Spleen (tissue), 13 donors: ENCODE measurements at places on chromosomes 2 and 18. TPM values are rescaled to one million over a fixed set of nuclear protein-coding genes. Genes with fewer than 3 reads are reported as not detected.

DNA sequence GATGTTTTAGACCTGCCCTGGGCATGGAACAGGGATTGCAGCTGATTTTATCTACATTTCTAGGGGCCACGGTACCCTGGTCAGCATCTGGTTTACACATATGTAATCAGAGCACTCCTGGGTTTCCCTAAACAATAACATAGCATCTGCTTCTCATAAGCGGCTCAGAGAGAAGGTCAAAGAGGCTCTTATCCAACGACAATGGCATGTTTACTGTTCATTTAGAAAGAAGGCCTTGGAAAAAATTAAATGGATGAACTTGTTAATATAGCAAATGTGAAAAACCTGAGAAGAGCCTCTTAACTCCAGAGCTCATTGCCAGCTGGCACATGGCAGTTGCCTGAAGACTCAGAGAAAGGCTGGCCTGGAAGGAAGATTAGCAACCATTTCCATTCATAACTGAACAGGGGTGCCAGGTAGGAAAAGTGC, 202.8 kb upstream of the THUMPD2 start:
- DNase-seq, result no peak
- no peak overlapping the region for H3K27ac ChIP-seq
- no peak overlapping the region for H3K4me3 ChIP-seq

DNA sequence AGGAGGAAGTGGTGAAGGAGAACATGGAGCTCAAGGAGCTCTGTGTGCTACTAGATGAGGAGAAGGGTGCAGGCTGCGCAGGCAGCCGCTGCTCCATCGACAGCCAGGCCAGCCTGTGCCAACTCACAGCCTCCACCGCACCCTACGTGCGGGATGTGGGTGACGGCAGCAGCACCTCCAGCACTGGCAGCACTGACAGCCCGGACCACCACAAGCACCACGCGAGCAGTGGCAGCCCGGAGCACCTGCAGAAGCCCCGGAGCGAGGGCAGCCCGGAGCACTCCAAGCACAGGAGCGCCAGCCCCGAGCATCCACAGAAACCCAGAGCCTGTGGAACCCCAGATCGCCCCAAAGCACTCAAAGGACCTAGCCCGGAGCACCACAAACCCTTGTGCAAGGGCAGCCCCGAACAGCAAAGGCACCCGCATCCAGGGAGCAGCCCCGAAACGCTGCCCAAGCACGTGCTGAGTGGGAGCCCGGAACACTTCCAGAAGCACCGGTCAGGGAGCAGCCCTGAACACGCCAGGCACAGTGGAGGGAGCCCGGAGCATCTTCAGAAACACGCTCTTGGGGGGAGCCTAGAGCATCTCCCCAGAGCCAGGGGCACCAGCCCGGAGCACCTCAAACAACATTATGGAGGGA, 9.0 kb downstream of the CCDC85A start:
- H3K4me3 ChIP-seq, result no peak overlapping the region
- no peak overlapping the region for H3K27ac ChIP-seq
- no peak for DNase-seq
- H3K36me3 ChIP-seq, result no peaks in the 10 kb centered on the region
- H3K4me1 ChIP-seq, result no peaks in the 10 kb centered on the region

DNA sequence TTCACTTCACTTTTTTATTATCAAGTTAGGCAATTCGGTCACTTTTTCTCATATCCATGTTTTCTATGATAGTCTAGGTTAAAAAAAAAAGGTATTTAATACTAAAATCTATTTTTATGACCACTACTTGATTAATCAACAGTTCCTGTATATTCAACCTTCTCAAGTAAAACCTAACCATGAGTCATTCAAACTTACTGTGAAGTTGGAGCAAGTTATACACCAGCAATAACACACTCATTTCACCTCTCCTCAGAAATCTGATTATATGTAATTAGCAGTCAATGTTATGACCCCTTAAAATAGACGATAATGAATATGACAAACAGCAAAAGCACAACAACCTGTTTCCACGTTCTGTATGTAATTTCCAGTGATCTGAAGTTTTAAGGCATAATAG, 35.0 kb upstream of the ADAM17 start:
- no peaks in the 10 kb centered on the region for H3K27me3 ChIP-seq
- H3K4me1 ChIP-seq, result peaks cover 20% of the 10 kb centered on the region
- H3K4me3 ChIP-seq, result no peak overlapping the region

FOXI3 gene
- total RNA-seq, result not detected

DSG4 gene
- total RNA-seq, result not detected

SOX11 gene
- 0.26 TPM for total RNA-seq

SCN3A gene
- total RNA-seq, result 6.0 TPM

- no peak for DNase-seq
- no peaks in the 10 kb centered on the region for H3K36me3 ChIP-seq
- no peaks in the 10 kb centered on the region for H3K27me3 ChIP-seq
- H3K4me1 ChIP-seq, result no peaks in the 10 kb centered on the region
- no peak overlapping the region for H3K4me3 ChIP-seq
These were observed 110.6 kb downstream of the HNRNPLL start for GRCh38 chr2:38492042-38492615.

GALR1 gene
- not detected for total RNA-seq

LIMS4 gene
- total RNA-seq, result 3.3 TPM

GRCh38 chr2:63444565-63445288, 143.6 kb downstream of the WDPCP start:
- no peaks in the 10 kb centered on the region for H3K27me3 ChIP-seq
- H3K27ac ChIP-seq, result no peak overlapping the region
- H3K4me3 ChIP-seq, result no peak overlapping the region
- H3K36me3 ChIP-seq, result peaks cover under 1% of the 10 kb centered on the region

ABCB11 gene
- total RNA-seq, result 0.10 TPM

DNA sequence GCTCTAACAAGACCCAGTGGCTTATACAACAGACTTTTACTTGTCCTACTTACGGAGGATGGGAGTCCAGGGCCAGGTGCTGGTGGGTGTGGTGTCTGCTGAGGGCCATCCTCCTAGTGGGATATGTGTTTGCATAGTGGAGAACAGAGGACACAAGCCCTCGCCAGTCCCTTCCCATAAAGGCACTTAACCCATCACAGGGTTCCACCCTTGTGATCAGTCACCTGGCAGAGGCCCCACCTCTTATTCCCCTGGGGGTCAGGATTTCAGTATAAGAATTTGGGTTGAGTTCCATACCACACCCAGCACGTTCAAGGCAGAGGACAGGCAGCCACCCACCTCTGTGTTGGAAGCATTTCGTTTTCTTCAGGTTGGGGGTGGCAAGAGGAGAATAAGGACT, 259.0 kb downstream of the AGAP1 start:
- H3K27ac ChIP-seq, result no peak overlapping the region
- no peak for DNase-seq

DNA sequence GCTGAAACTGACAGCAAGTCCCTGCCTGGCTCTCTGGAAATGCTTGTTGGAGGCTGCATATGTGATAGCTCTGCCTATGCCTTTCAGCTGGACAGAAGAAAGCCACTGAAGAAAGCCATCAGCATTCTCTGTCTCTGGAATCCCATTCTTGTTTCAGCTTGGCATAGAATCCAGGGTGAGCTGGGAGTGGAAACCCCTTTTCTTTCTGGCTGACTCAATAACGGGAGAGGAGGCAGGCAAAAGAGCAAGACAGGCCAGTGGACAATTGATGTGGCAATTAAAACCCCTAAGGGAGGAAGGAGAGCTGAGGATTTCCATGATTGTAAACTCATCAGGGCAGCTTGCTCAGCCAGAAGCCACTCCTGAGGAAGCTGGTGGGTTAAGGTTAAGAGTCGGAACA, 208.1 kb downstream of the CLIP4 start:
- no peak for DNase-seq
- no peak overlapping the region for H3K4me3 ChIP-seq
- no peaks in the 10 kb centered on the region for H3K36me3 ChIP-seq
- H3K27ac ChIP-seq, result no peak overlapping the region
- no peaks in the 10 kb centered on the region for H3K27me3 ChIP-seq
- H3K4me1 ChIP-seq, result no peaks in the 10 kb centered on the region

GRCh38 chr2:109387221-109387735, 226.5 kb downstream of the SEPTIN10 start:
- H3K4me3 ChIP-seq, result no peak overlapping the region
- no peaks in the 10 kb centered on the region for H3K36me3 ChIP-seq
- H3K27ac ChIP-seq, result no peak overlapping the region
- DNase-seq, result peak; percentile 41
- H3K4me1 ChIP-seq, result peaks cover 48% of the 10 kb centered on the region
- no peaks in the 10 kb centered on the region for H3K27me3 ChIP-seq

- no peaks in the 10 kb centered on the region for H3K36me3 ChIP-seq
- no peak overlapping the region for H3K27ac ChIP-seq
- H3K4me3 ChIP-seq, result no peak overlapping the region
- peaks cover 19% of the 10 kb centered on the region for H3K4me1 ChIP-seq
- H3K27me3 ChIP-seq, result no peaks in the 10 kb centered on the region
These were observed 109.7 kb downstream of the LPIN1 start for GRCh38 chr2:11856095-11856494.

DCDC2C gene
- not detected for total RNA-seq

PLCD4 gene
- 0.51 TPM for total RNA-seq

- H3K4me3 ChIP-seq, result peak overlapping the region; percentile 53
- peaks cover 38% of the 10 kb centered on the region for H3K4me1 ChIP-seq
- no peak overlapping the region for H3K27ac ChIP-seq
- H3K27me3 ChIP-seq, result peaks cover 27% of the 10 kb centered on the region
- peak; percentile 80 for DNase-seq
- H3K36me3 ChIP-seq, result no peaks in the 10 kb centered on the region
These were observed 1.6 kb downstream of the MTCL1 start for GRCh38 chr18:8706791-8707555.

DNA sequence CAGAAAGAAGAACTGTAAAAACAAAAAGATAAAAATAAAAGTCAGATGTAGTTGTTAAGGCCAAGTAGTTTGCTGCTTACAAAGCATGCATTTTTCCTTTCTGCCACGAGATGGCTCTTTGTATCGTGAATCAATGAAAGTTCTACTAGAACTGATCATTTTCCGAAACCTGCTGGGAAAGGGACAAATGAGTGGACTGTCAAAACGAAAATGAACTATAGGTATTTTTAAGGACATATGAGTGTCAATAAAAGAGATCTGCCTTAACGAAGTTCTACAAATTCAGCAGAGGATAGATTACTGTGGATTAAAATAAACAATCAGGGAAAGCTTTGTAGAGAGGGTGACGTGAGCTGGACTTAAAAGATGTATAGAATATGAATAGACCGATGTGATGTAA, 15.0 kb upstream of the ELOA2 start:
- no peak overlapping the region for H3K27ac ChIP-seq
- no peak for DNase-seq
- no peaks in the 10 kb centered on the region for H3K36me3 ChIP-seq
- H3K4me1 ChIP-seq, result no peaks in the 10 kb centered on the region
- no peak overlapping the region for H3K4me3 ChIP-seq
- no peaks in the 10 kb centered on the region for H3K27me3 ChIP-seq

MALL gene
- 9.4 TPM for total RNA-seq

DNA sequence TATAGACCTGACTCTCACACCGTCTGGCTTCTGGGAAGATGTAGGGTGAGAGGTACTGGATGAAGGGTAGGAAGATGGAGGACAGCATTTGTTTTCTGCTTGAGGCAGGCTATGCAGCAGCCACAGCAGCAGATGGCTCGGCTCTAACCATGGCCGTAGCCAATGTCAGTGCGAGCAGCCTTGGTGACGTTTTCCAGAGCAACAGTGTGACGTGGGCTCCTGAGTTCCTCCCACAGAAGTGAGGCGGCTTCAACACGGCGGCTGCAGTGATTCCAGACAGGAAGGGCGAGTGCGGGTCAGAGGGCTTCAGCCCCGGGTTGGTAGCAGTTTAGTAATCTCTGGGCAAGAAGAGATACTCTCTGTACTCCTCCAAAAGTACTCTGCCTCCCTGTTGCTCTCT, 133.0 kb upstream of the MYT1L start:
- no peak for DNase-seq
- no peak overlapping the region for H3K4me3 ChIP-seq
- no peaks in the 10 kb centered on the region for H3K4me1 ChIP-seq
- no peaks in the 10 kb centered on the region for H3K36me3 ChIP-seq
- no peak overlapping the region for H3K27ac ChIP-seq

GRCh38 chr2:46337208-46337994, 40.2 kb downstream of the EPAS1 start:
- H3K27ac ChIP-seq, result peak overlapping the region; percentile 72
- DNase-seq, result no peak
- no peaks in the 10 kb centered on the region for H3K36me3 ChIP-seq
- H3K4me1 ChIP-seq, result peaks cover 26% of the 10 kb centered on the region
- H3K4me3 ChIP-seq, result no peak overlapping the region

GRCh38 chr2:51003345-51004192, 28.4 kb downstream of the NRXN1 start:
- peak overlapping the region; percentile 18 for H3K27ac ChIP-seq
- no peak for DNase-seq
- no peaks in the 10 kb centered on the region for H3K27me3 ChIP-seq
- no peak overlapping the region for H3K4me3 ChIP-seq

GRCh38 chr2:196372276-196372809, 201.0 kb upstream of the STK17B start:
- no peaks in the 10 kb centered on the region for H3K36me3 ChIP-seq
- H3K27me3 ChIP-seq, result no peaks in the 10 kb centered on the region
- H3K27ac ChIP-seq, result peak overlapping the region; percentile 65
- no peak overlapping the region for H3K4me3 ChIP-seq

- no peaks in the 10 kb centered on the region for H3K4me1 ChIP-seq
- no peak overlapping the region for H3K27ac ChIP-seq
- no peak for DNase-seq
- no peaks in the 10 kb centered on the region for H3K27me3 ChIP-seq
- no peaks in the 10 kb centered on the region for H3K36me3 ChIP-seq
- no peak overlapping the region for H3K4me3 ChIP-seq
These were observed 83.0 kb downstream of the MARCO start for GRCh38 chr2:119025013-119025412.

- H3K4me1 ChIP-seq, result peaks cover 67% of the 10 kb centered on the region
- peak overlapping the region; percentile 88 for H3K27ac ChIP-seq
- peak overlapping the region; percentile 35 for H3K4me3 ChIP-seq
- no peaks in the 10 kb centered on the region for H3K27me3 ChIP-seq
- no peaks in the 10 kb centered on the region for H3K36me3 ChIP-seq
These were observed 1.1 kb downstream of the VAMP8 start for GRCh38 chr2:85578243-85579180.

GRCh38 chr2:165897726-165898125, 55.9 kb downstream of the TTC21B start:
- DNase-seq, result no peak
- H3K4me1 ChIP-seq, result peaks cover 14% of the 10 kb centered on the region
- no peaks in the 10 kb centered on the region for H3K27me3 ChIP-seq
- H3K27ac ChIP-seq, result peak overlapping the region; percentile 27

AQP12A gene
- total RNA-seq, result not detected
